ENCODE measurements at places on chromosomes 7 and 10.

DNA sequence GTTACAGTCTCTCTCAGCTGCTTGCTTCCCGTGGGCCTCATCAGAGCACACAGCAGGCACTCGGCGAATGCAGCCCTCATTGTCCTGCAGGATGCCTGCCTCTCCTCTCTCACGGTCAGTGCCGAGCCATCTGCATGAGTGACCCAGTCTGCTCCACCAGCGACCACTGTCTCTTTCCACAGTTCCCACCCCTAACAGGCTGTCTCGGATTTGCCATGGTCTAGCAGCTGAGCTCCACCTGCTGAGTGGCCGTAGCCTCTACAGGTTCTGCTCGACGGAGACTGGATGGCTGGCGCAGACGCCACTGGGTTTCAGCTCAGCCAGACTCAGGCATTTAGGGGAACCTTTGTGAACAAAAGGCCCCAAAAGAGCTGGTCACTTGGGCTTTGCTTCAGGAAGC is 209.4 kb upstream of the FOXK1 start:
- DNase-seq: no peak

- DNase-seq: peak; percentile 79
These were observed 173.6 kb upstream of the IMMP2L start for GRCh38 chr7:111735661-111736551.

DNA sequence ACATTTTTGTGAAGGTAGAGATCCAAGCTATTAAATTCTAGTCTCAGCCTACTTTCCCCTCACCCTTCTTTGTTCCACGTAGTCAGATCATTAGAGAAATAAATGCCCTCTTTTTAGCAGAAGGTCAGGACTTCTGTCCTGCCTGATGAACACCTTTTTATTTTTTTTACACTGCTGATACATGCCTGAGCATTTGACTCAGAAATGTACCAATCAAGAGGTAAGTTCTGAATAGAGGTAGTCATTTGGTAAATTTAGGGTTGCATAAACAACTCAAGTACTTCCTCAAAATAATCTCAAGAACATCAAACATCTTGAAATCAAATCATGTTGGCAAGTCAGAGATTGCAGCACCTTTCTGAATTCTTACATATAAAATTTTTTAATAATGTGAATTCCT is 133.7 kb downstream of the MYO3A start:
- DNase-seq: no peak

- DNase-seq: no peak
These were observed 10.8 kb downstream of the TOMM7 start for GRCh38 chr7:22811746-22812280.
